ENCODE measurements at places on chromosomes 1 and 21.

- DNase-seq: peak; percentile 74
Observed at GRCh38 chr1:2133039-2133878, 61.3 kb downstream of the FAAP20 start.

DNA sequence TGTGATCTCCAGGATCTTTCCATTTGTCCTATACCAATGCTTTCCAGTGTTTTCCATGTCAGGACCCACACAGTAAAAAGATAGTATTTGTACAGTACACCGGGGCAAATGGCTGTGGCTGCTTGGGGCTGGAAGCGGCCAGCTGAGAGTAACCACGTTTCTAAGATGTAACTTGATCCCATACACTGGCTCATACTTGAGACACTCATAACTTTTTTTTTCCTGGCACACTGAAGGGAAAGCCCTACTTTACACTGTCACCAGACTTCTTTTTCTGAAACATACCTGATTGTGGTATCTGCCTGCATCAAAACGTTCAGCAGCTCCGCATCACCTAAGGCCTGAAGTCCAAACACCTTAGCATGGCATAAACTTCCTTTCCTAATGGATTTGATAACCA lies 21.6 kb downstream of the VPS13D start:
- no peak for DNase-seq

- DNase-seq: peak; percentile 23
Observed at GRCh38 chr1:91650764-91651163, 150.1 kb downstream of the CDC7 start.

GRCh38 chr1:29124366-29125236 lies 898 bp upstream of the TMEM200B start:
- peak; percentile 96 for DNase-seq

GRCh38 chr1:42313970-42314369 lies 21.1 kb downstream of the FOXJ3 start:
- no peak for DNase-seq
